ENCODE measurements at places on chromosomes 11 and 22.

GRCh38 chr11:2982214-2982613, 9.9 kb downstream of the NAP1L4 start:
- no peak for DNase-seq

GRCh38 chr22:32583921-32584335, 109.3 kb downstream of the FBXO7 start:
- DNase-seq, result peak; percentile 9

DNA sequence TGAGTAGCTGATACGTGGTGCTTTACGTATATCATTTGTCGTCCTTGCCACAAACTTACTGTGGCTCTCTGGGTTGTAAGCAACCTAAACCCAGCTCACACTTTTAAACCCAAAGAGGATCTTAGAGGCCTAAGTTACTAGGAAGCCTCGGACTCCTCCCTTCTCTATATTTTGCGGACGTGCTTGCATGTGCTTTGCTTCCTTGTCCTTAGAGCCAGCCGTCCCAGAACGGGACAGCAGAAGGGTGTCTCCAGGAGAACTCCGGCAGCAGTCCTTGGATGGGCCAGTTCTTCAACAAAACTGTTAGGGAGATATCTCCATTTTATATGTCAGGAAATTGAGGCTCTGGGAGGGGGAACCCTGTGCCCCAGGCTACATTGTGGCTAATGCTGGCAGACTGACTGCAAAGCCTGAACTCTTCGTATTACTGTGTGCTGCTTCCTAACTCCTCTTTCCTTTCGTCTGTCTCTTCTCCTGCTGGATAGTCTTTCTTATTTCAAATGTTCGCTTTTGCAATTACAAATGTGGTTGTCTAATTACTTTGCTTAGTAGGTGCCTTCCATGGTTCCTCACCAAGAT, 33.8 kb downstream of the TNRC6B start:
- DNase-seq, result no peak

- DNase-seq, result peak; percentile 97
These were observed 56.4 kb downstream of the MYH9 start for GRCh38 chr22:36331306-36331911.

DNA sequence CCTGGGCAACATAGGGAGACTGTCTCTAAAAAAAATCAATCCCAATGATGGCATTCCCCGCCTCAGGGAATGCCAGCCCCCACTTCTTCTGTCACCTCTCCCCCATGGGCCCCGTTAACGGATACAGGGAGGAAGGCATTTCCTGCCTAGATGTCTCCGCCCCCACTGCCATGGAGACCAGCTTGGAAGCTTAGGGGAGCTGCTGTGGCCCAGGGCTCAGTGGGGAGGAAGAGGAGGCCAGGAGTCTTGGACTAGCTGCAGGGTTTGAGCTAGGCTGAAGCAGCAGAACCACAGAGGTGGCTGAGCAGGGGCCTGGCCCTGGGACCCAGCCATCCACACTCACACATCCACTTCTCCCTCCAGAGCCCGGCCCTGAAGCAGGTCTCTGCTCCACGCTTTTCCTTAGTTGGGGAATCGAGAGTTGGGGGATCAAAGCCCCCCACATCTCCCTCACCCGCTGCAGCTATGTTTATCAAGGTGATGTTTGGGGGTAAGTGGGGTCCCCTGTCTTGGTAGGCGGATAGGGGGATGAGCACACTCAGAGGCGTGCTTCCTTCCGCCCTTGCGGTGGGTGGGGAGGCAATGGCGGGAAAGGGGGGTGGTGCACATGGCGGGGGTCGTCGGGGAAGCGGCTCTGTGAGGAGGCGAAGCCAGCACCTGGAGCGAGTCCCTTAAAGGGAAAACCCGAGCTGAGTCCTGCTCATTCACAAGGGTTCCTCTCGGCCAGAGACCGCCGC, at the start of gene C22orf15:
TSS of gene C22orf15 (plus strand) at position 149 of the 737 bp plus-strand sequence. CDS start at position 466, 317 bp downstream.
- peak; percentile 76 for DNase-seq

DNA sequence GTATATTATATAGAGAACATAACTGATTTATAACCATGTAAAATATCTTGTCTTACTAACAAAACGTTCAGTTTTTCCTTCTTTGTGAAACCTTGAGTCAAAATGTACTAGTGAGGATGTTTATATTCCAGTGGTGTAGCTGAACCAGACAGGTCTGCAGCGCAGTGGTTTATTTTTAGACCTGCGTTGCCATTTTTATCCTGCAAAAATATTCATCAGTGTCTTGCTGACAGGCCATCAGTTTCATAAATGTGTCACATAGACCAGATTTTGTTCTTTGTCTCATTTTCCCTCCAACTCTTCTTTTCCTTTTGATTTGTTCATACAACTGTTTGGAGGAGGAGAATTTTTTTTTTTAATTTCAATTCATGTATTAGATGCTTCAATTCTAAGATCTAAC, 43.1 kb downstream of the HSD17B12 start:
- no peak for DNase-seq
